BE2C (cell line): ENCODE measurements at places on chromosomes 6 and 20.

DNA sequence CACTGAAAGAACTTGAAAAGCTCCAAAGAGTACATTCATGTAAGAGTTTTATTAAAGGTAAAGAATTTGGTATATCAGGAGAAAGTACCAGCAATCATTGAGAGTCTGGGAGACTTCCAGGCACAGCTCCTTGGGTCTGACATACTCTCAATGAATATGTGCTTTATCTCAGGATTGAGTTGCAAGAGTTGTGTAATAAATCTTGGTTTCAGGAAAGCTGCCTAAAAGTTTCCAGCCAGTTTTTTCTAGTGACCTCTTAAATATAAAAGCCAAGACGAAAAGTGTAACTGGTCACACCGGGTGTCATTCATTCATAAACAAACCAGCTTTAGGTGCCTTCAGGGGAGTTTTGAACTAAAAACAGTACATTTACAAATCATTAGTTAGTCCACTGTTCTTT, 21.6 kb upstream of the GJA1 start:
- no peak for DNase-seq

DNA sequence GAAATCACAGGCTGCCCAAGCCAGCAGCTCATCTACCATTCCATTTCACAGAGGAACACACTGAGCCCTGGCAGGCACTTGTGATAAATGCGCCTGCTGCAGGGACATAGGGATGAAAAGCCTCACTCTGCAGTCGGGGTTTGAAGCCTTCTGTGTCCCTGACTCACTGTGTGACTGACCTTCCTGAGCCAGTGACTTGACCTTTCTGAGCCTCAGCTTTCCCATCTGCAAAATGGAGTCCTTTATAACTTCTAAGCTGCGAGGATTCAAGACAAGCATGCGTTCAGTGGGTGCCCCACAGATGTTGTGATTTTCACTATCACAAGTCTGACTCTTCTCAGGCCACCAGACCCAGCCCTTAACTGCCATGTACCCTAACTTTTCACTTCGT, 5.5 kb downstream of the TGM2 start:
- DNase-seq = no peak

DNA sequence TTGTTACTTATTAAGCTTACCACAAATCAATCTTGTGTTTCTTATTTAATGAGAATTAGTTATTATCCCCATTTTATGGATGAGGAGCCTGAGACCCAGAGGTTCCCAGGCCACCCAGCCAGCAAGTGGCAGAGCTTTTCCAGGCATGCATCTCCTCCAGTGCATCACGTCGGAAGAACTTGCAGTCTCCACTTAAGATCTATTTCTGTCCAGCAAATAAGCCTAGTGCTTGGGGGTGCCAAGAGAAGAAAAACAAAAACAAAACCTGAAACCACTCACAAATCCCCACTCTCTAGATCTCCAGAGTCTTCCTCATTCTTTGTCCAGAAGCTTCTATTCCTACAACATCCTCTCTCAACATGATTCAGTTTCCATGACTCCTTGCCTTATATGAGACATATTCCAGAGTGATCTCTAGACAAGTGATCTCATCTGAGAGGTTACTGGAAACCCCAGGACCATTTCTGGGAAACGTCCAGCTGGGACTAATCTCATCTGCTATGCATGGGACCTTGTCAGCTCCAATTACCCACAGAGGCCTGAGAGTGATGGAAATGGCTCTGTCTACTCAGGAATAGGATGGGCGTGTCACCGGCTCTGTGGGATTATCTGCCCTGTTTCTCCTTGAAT, 4.1 kb downstream of the GUCA1B start:
- peak; percentile 55 for DNase-seq

DNA sequence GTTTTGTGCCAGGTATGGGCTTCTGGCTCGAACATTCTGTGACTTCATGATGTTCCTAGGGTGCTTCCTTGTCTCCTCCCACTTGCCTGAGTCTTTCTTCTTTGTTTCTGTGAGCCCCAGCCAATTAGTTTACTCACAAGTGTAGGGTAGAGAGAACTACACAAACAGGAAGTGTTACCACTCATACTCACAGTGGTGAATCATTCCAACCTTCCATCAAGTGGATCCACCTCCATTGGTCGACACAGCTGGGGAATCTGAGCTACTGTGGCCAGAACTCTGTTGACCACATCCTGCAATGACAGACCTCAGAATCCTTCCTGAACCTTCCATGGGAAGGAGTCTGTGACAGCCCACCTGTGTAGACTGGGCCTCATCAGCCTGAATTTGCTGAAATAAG, 76.8 kb downstream of the UNC5CL start:
- DNase-seq = no peak

DNA sequence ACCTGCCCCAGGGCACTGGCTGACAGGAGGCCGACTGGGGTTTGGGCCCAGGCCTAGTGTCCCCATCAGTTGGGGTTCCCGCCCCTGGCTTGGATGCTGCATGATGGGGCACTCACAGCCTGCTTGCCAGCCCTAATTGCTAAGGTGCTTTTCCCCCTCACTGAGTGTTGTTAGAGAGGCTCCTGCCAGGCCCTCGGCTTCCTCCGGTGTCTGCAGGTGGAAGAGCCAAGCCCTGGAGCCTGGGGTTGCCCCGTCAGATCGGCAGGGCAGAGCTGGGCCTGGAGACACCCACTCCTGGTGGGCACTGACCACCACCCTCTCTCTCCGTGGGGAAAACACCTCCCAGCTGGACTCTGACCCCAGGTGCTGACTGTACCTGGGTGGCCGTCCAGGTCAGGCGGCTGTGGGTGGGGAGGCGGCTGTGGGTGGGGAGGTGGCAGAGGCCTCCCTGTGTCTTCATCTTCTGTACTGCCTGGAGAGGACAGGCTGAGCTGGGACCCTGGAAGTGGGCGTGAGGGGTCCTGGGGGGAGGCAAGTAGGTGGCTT, 6.0 kb upstream of the CABLES2 start:
- no peak for DNase-seq

GRCh38 chr6:25703005-25703404, 51.0 kb downstream of the SCGN start:
- no peak for DNase-seq

DNA sequence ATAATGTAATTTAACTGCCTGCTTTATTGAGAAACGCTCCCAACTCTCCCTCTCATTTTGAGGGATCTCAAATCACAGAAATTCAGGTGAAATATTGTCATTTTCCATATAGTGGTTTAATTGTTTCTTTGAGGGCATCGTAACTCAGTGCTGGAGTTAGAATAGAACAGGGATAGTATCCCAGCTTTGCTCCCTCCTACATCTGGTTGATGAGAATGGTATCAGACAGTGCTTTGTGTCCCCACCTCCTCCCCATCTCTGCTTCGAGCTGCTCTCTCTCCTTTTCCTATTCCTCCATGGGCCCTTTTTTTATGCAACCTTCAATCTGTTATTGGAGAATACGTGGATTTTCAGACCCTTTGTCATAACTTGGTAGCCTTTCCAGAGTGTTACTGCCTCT, 41.2 kb upstream of the REV3L start:
- no peak for DNase-seq

DNA sequence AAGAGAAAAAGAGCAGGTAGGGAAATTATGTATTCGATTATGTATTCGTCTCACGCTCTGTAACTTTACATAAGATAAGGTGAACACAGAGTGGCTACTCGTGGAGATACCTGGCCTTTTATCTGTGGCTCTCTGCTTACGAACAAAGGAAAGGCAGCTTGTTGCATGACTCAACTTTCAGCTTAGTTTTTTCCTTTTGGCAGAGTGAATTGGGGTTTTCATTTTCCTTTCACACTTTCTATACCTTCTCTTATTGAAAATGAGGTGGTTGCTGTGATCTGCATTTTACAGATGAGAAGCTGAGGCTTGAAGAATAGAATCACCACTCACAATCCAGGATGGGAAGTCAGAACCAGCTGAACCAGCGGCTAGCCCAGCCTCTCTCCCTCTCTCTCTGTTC, 13.3 kb upstream of the KCNK15 start:
- no peak for DNase-seq

GRCh38 chr20:44135012-44135412, 52.0 kb downstream of the JPH2 start:
- DNase-seq = no peak

DNA sequence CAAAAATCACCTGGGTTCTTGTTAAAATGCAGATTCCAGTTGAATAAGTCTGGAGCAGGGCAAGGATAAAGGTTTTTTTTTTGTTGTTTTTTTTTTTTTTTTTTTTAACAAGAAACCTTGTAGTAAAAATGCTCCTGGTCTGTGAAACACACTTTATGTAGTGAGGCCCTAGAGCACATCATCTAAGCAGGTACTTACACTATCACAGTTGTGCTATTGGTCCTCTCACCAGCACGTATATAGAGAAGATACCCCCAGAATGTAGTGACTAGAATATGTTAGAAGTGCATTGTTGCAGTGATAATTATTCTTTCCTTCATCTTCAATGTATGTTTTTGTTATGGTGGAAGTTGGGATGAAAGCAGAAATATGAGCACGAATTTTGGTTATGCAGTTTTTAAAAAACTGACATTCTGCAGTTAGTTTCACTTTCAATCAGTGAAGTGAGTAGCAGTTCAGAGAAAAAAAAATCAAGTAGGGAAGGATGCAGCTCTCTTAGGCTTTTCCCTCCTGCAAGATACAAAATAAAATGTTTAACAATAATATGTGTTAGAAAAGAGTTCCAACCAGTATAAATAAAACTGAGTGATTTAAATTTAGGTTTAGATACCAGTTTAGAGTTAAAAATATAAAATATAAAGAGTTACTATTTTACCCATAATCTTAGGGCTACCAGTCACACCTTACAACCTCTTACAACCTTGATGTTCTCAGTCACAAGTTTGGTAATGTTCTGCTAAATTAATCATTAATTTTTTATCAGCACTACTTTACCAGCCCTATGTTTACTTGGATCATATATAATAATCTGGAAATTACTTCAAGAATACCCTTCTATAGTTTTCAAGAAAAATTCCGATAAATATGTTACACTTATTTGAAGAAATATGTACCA, 9.2 kb upstream of the DEFB113 start:
- DNase-seq = no peak

DNA sequence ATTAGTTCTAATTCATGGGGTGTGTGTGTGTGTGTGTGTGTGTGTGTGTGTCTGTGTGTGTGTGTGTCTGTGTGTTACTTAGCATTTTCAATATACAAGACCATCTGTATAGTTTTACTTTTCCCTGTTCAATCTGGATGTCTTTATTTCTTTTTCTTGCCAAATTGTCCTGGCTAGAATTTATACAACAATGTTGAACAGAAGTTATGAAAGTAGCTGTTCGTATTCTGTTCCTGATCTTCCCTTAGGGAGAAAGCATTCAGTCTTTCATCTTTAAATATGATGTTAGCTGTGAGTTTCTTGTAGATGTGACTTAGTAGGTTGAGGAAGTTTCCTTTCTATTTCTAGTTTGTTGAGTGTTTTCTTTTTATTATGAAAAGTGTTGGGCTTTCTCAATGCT, 334.7 kb upstream of the RNF24 start:
- no peak for DNase-seq

- no peak for DNase-seq
Measured at GRCh38 chr20:21432911-21433310, 35.6 kb upstream of the NKX2-4 start.

- DNase-seq = no peak
Measured at GRCh38 chr6:139376604-139377218, 2.3 kb upstream of the CITED2 start.

DNA sequence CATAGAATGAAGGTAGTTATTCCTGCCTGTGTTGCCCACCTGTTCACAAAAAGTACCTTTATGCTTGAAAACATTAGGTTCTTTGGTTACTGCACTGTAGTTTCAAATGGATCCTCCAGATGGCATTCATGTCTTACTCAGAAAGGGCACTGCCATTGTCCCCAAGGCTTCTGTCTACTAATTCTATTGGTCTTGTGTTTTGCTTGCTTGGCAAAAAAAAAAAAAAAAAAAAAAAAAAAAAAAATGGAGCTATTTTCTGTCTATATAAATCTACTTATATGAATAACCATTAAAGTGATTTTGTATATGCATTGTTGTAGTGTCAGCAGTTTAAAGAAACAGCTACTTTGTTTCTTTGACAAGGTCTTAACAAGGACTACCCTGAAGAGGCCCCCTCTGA, 12.7 kb upstream of the EFHC1 start:
- peak; percentile 36 for DNase-seq

GRCh38 chr6:70415247-70415646, 1.9 kb downstream of the FAM135A start:
- no peak for DNase-seq

- no peak for DNase-seq
Measured at GRCh38 chr6:134537146-134537555, 219.2 kb upstream of the SGK1 start.

DNA sequence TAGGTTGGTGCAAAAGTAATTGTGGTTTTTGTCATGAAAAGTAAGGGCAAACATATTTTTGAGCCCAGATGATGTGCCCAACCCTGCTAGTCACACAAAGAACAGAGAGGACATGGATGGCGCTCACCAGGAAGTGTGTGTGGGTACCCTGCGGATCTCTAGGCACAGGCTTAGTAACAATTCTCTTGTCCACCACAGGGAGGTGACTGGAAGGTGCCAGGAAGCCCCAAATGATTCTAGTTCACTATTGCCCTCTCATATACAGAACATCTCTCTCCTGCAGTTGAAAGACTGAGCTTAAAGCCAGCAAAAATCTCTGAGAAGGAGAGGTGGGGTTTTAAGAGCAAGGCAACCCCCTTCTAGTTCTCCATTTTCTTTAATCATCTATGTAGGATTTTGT, 272.1 kb upstream of the TAB2 start:
- no peak for DNase-seq

DNA sequence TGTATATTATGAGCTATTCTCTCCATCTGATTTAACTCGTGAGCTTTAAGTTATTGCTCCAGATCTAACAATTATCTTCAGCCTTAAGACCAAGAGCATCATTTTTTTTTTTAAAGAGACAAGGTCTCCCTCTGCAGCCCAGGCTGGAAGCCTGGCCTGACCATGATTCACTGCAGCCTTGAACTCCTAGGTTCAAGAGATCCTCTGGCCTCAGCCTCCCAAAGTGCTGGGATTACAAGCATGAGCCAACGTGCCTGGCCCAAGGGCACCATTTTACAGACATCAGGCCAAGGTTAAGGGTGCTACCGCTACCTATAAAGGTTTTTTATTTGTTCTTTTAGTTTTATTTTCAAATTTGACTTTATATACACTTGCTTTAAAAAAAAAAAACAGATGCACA, 2.3 kb downstream of the SUPT3H start:
- no peak for DNase-seq

- no peak for DNase-seq
Measured at GRCh38 chr6:11430036-11430435, 107.5 kb upstream of the TMEM170B start.

- no peak for DNase-seq
Measured at GRCh38 chr6:121335087-121336008, 1.1 kb upstream of the TBC1D32 start.

GRCh38 chr6:100171533-100172321, 177.7 kb upstream of the MCHR2 start:
- no peak for DNase-seq

GRCh38 chr6:133244519-133244918, 3.4 kb downstream of the EYA4 start:
- DNase-seq = no peak

GRCh38 chr6:41658636-41659035, 20.4 kb downstream of the MDFI start:
- DNase-seq = no peak

GRCh38 chr20:62391165-62392076, 4.5 kb downstream of the RPS21 start:
- no peak for DNase-seq
